NCI-H2107 (cell line): ENCODE measurements at places on chromosomes 11 and 22.

GRCh38 chr11:94068764-94069163 lies 47.6 kb downstream of the HEPHL1 start:
- DNase-seq: no peak

DNA sequence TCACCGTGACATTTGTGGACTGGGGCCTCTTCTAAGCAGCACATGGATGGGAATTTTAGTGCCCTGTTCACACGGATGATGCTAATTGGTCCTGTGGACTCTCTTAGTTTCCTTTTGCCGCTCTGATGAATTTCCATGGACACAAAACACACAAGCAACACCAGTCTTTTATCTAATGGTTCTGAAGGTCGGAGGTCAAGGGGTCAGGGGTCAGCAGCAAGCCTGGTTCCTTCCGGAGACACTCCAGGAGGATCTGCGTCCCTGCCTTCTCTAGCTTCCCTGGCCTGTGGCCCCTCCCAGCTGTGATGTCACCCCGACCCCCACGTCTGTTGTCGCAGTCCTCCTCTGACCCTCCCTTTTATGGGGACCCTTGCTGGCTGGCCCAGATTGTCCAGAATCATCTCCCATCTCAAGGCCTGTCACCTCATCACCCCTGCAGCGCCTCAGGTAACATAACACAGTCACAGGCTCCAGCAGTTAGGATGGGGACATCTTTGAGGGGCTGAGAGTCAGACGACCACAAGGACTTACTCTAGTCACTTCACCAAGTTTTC lies 6.8 kb downstream of the NADSYN1 start:
- no peak for DNase-seq

GRCh38 chr22:42062506-42063170 lies 8.0 kb downstream of the NAGA start:
- no peak for DNase-seq

GRCh38 chr11:23679041-23679440 lies 817.8 kb upstream of the LUZP2 start:
- peak; percentile 10 for DNase-seq

GRCh38 chr22:39097098-39098020 lies at the start of gene APOBEC3H:
Gene APOBEC3H (plus strand): TSS chr22:39097244. CDS start chr22:39100279, 3,035 bp downstream.
- DNase-seq: no peak

DNA sequence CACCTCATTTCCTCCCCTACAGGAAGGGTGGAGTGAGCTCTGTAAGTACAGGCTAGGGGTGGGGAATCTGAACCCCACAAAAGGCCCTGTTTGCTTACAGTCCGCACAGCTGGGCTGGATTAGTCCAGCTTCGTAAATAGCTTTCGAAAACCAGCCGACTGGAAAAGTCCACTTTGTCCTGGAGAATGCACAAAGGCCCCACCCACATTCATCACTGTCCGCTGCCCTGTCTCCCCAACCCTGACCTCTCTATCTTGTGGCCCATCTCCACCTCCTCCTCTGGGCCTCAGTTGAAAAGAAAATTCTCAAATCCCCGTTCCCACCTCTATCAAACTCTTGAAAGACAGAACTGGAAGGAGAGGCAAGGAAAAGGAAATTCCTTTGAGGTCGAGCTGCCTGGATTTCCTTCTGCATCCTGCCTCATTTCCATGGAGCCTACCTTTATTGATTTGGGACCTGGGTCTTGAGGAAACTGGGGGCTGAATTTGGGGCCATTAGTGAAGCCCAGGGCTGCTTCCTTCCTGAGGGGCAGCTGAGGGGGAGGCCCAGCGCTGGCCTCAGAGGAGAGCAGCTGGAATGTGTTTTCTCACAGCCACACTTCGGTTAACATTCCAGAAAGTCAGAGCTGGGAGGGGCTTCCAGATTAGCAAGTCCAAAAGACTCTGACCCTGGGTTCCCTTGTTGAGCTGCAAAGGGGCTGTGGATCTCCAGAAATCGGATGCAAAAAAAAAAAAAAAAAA lies 147.6 kb downstream of the FBXO7 start:
- no peak for DNase-seq

GRCh38 chr11:112899235-112900006 lies 61.8 kb upstream of the NCAM1 start:
- no peak for DNase-seq

- DNase-seq: no peak
Measured at GRCh38 chr11:14234446-14234845, 124.5 kb downstream of the RRAS2 start.

DNA sequence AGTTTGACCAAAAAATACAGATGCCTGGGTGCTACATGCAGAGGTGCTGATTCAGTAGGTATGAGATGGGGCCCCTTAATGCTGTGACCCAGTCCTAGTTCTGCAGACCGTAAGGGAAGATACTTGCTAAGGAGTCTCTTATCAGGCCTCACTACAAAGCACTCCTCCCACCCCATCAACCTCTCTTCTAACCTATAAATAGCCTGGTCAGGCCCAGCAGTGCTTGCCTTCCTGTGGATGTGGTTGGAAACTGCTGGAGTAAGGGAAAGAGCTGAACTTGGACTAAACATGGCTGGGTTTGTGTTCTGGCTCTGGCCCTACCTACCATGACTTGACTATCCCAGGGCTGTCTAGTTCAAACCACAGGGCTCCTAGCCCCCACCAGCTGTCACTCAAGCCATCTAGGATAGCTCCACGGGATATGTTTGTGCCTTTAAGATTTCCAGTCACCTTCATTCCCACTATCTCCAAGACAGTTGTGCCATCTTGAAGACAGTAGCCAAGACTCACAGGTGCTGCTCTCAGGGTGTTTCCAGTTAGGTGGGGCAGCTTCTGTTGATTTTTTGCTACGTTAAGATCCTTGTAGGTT lies 9.5 kb upstream of the DKK3 start:
- no peak for DNase-seq

DNA sequence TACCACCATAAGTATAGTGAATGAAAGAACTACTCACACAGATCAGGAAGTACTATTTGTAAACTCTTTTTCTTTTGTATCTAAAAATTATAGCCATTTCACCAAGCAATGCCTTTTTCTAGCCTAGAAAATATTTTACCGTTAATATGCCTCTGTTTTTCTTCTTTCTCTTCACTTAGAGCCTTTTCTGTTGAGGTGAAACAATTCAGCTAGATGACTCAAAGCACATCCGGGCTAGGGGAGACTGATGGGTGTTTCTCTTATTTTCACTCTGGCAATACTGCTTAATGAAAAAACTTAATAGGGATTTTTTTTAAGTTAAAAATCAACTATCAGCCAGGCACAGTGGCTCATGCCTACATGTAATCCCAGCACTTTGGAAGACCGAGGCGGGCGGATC lies 93.3 kb downstream of the SGSM3 start:
- DNase-seq: no peak

DNA sequence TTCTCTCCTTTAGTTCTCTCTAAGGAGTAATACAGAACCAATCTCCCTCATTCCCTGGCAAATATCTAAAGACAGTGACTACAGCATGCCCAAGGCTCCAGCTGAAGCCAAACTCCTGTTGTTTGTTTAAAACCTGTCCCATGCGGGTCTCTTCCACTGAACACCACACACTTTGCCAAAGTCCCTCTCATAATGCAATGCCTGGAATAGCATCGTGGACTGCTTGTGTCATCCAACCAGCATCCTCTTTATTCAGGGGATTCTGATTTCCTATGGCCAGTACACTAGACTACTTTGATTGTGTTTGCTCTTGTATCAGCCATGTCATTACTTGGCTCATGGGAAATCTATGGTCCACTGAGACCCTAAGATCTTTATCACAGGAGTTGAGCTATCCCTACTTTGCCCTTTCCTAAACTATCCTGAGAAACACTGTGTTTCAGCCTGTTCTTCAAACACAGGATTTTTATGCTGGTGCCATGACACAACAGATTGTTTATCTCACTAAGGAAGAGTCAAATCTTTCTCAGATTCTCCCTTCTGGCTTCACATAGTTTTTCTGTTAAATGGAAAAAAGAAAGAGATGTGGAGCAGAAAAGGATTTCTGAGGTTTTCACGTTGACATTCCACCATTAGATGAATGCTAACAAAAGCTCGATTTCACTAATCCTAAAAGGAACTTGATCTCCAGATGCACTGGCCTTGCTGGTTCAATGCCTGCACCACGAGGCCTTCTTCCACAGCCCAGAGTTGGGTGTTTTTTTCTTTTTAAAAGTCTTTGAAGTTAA lies 15.9 kb upstream of the IRAG1 start:
- no peak for DNase-seq

GRCh38 chr11:108253176-108253575 lies 30.3 kb downstream of the ATM start:
- no peak for DNase-seq

DNA sequence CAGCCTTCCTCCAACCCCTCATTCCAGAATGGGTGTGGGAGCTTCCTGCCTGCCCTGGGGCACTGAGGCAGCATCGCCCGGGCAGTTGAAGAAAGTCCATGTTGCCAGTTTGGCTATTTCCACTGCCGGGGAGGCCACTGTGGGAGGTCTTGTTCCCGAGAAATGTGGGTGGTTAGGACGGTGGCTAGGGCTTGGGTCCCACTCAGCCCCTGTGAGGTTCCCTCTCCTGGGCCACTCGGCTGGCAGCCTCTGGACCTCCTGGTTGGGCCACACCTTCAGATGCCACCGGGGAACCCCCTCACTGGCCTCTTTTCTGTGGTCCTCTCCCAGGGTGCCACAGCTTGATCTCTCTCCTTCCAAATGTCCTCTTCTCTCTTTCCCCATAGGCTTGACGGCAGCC lies 5.1 kb upstream of the PPP6R3 start:
- DNase-seq: no peak

- no peak for DNase-seq
Measured at GRCh38 chr11:43925932-43926505, 16.4 kb upstream of the C11orf96 start.

DNA sequence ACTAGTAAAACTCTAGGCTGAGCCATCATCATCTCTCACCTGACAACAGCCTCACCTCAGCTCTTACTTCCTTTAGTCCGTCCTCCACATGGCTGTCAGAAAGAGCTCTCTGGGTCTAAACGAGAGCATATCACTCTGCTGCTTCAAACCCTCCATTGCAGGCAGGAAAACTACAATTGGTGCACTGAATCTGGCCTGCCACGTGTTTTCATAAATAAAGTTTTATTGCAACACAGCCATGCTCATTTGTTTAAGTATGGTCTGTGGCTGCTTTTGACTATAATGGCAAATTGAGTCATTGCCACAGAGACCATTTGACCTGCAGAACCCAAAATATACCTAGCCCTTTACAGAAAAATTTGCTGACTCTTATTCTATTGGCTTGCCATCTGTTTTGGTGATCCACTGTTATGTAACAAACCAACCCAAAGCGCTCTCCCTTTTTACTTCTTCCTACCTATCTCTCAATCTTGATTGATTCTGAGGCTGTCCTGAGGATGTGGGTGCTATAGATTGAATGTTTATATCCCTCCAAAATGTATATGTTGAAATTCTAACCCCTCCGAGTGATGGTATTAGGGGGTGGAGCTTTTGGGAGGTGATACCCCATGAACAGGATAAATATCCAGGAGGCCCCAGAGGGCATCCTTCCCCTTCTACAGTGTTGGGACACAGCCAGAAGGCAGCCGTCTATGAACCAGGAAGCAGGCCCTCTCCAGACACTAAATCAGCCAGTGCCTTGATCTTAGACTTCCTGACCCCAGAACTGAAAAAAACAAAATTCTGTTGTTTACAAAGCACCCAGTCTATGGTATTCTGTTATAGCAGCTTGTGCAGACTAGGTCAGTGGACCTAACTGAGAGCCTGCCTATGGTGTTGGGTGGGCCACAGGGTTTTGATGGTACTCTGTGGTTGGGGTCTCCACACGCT lies 99.9 kb downstream of the PIWIL4 start:
- no peak for DNase-seq

DNA sequence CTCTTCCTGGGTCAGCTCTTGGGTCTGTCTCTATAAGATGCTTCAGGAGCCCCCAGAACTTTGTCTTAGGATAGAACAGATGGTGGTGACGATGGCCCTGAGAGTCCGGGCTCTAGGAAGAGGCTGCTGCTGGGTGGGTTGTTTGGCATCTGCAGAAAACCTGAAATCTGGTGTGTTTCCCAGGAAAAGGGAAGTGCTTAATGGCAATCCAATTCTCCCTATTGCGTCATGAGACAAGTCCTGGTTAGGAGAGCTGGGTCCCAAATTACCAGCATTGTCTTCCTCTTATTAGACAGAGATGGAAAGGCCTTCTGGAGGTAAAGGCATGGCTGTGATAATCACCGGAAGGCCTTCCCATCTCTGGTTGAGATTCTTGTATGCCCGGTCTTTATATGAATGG lies 48.9 kb upstream of the GRAMD1B start:
- no peak for DNase-seq

- DNase-seq: no peak
Measured at GRCh38 chr11:126153972-126154371, 57.5 kb downstream of the RPUSD4 start.

GRCh38 chr11:19594326-19594725 lies 118.3 kb upstream of the NAV2 start:
- no peak for DNase-seq

GRCh38 chr22:50046481-50047245 lies 11.4 kb downstream of the TTLL8 start:
- DNase-seq: no peak
